Karpas-422 (cell line): ENCODE measurements at places on chromosomes 7 and 10. TPM values are rescaled to one million over a fixed set of nuclear protein-coding genes. Genes with fewer than 3 reads are reported as not detected.

GRCh38 chr7:46444256-46444655, 523.2 kb upstream of the IGFBP3 start:
- H3K4me3 ChIP-seq = no peak overlapping the region
- DNase-seq = no peak
- no peak overlapping the region for H3K27ac ChIP-seq
- no peaks in the 10 kb centered on the region for H3K36me3 ChIP-seq
- H3K4me1 ChIP-seq = no peaks in the 10 kb centered on the region

Gene CTTNBP2
- total RNA-seq = not detected in 2 replicates

Gene MEIG1
- 2.6 TPM in 1 of 2 replicates, not detected in the other for total RNA-seq

Gene RBP3
- not detected in 2 replicates for total RNA-seq

DNA sequence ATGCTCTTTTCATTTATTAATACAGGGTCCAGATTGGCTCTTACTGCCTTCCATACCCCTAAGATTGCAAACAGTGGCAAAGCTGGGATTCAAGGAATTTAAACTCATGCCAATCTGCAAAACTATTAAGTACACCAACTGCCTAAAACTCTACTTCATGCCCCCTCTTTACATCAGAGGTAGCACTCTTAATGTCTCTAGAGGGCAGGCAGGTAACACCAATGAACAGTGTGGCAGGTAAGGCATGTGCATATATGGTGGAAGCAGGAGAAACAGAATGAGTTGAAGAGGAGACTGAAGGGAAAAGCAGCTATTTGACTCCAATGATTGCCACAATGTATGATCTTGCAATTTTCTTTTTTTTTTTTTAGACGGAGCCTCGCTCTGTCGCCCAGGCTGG, 156.7 kb downstream of the BTAF1 start:
- H3K4me1 ChIP-seq = no peaks in the 10 kb centered on the region
- no peak overlapping the region for H3K27ac ChIP-seq
- no peaks in the 10 kb centered on the region for H3K27me3 ChIP-seq
- no peak for DNase-seq
- H3K4me3 ChIP-seq = no peak overlapping the region

Gene MBL2
- total RNA-seq = not detected in 2 replicates

Gene ITPRIP
- total RNA-seq = 4.5 and 4.6 TPM in 2 replicates

DNA sequence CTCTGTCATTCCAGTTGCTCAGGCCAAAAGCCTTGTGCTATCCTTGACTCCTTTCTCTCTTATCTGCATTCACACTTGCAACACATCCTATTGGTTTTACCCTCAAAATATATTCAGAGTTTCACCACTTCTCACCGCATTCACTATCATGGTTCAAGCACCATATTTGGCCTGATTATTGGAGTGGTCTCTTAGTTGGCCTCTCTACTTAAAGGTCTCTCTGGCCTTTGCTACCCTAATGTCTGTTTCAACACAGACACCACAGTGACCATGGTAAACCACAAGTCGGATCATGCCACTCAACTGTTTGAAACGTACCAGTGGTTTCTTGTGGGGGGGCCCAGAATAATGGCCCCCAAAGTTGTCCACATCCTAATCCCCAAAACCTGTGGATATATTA, 15.2 kb upstream of the PDZD8 start:
- no peak overlapping the region for H3K4me3 ChIP-seq
- no peak for DNase-seq
- no peaks in the 10 kb centered on the region for H3K36me3 ChIP-seq
- H3K27me3 ChIP-seq = no peaks in the 10 kb centered on the region

DNA sequence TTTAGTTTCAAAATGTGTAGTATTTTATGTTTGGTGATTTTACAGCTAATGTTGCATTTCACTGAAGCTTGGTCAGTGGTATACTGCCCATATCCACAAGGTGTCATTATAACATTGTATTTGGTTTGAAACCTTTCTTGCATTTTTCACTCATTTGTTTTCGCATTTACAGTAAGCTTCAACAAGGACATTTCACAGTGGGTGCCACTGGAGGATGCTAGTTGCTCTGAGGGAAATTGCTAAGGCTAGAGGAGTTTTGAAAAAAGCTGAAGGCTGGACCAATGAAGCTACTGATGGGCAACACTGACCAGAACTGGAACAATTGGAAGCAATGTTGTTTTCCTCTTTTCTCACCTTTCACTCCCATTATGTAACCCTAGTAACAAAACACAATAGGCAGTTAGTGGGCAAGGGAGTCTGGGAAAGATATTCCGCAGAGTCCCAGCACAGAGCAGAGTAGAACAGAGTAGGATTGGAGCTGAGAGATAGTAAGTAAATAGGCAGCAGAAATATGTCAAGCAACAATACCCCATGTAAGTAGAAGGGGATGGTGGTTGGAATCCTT, 23.6 kb upstream of the SRI start:
- no peaks in the 10 kb centered on the region for H3K4me1 ChIP-seq
- no peak overlapping the region for H3K27ac ChIP-seq
- no peaks in the 10 kb centered on the region for H3K27me3 ChIP-seq
- H3K4me3 ChIP-seq = no peak overlapping the region
- DNase-seq = peak; percentile 68

DNA sequence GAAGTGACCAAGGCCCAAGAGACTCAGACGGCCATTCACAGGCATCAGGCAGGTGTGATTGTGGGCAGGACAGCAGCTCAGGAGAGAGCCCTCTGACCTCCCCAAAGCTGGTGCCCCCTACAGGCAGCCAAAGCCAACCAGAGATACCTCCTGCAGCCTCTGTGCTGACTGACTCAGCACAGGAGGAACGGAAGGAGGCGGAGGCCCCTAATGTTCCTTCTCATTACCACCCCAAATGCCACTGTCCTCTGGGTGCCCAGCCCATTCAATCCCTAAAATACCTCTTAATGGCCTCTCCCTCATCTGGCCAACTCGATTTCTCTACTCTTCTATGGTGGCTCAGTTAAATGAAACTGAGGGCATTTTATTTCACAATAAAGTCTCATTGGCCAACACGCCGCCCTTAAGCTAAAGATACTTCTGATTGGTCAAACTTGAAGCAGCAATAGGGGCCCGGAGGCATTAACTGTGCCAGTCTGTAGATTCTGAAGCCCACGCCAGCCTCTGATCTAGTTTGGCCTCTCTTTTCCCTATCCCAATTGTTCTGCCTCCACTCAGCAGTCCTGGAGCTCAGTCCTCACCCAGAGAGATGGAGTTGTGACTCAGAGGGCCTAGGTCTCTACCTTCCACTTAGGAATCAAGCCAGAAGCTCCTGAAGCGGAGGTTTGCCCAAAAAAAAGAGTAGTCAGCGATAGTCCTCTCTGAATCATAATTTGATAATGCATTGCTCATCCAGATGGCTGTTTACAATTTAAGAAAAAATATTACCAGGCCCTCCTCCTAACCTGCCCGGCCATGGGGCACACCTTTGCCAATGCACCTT, 1.2 kb downstream of the CYREN start:
- peak overlapping the region; percentile 92 for H3K4me3 ChIP-seq
- peak; percentile 84 for DNase-seq
- peaks cover 30% of the 10 kb centered on the region for H3K4me1 ChIP-seq

DNA sequence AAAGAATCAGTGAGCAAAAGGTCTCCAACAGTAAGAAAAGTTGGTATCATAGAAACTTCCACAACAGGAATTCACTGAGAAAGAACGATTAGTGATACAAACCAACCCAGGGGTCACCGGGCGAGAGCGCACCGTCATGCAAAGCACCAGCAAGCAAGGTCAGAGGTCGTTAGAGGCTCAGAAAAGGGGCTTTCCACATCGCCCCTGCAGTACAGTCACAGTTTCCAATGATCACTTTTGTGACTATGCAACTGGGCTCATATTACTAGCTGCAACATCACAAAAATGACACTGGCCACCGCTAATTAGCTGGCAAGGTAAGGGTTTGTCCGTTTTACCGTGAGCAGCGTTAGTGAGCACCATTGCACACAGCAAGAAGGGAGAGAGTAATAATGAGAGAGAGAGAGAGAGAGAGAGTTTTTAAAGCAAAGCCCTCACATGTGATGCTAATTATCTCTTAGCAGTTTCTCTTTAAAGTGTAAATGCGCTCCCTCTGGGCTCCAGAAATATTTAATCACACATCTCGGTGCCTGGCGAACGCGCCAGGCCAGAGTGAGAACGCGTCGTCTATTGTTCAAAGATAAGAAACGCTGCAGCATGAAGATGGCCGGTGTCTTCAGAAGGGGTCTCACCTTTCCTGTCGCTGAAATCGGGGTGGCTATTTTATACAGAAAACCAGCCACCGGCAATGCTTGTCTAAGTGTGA, 237.5 kb downstream of the DNAJB6 start:
- H3K27ac ChIP-seq = no peak overlapping the region
- no peaks in the 10 kb centered on the region for H3K27me3 ChIP-seq
- no peak for DNase-seq
- H3K4me1 ChIP-seq = peaks cover 2% of the 10 kb centered on the region

Gene SKIDA1
- 0.22 and 1.5 TPM in 2 replicates for total RNA-seq

Gene CLRN3
- total RNA-seq = not detected in 2 replicates

- H3K4me1 ChIP-seq = no peaks in the 10 kb centered on the region
- DNase-seq = no peak
- H3K27me3 ChIP-seq = no peaks in the 10 kb centered on the region
- no peaks in the 10 kb centered on the region for H3K36me3 ChIP-seq
- no peak overlapping the region for H3K4me3 ChIP-seq
Observed at GRCh38 chr7:35768346-35768745, 32.5 kb upstream of the SEPTIN7 start.

Gene IDI2
- not detected in 2 replicates for total RNA-seq

- H3K27me3 ChIP-seq = no peaks in the 10 kb centered on the region; the same call in 1 of the 2 replicates
- DNase-seq = no peak
- no peaks in the 10 kb centered on the region for H3K36me3 ChIP-seq
- no peak overlapping the region for H3K27ac ChIP-seq
Observed at GRCh38 chr7:42522227-42522991, 285.4 kb upstream of the GLI3 start.

GRCh38 chr10:130743751-130744271, 567.7 kb downstream of the TCERG1L start:
- no peaks in the 10 kb centered on the region for H3K4me1 ChIP-seq
- no peaks in the 10 kb centered on the region for H3K36me3 ChIP-seq
- no peaks in the 10 kb centered on the region for H3K27me3 ChIP-seq
- no peak overlapping the region for H3K4me3 ChIP-seq
- DNase-seq = no peak

Gene DNAJC12
- total RNA-seq = 52.2 and 72.8 TPM in 2 replicates

Gene DMBT1
- total RNA-seq = not detected in 2 replicates

DNA sequence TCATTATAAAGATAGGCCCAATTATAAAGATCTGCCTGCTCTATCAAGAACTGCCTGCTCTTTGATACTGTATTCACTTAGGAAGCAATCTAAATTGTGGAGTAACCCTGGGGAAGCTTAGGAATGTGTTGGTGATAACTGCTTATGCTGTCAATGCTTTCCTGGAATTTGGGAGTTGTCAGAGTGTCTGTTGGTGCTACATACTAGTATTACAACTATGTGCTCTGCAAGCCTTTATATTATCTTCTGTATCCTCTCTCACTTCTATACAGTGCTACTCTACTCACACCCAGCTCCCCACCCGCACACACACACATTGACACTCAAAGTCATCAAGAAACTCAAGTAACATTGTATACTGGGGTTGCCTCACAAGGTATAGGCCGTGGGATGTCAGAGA, 6.1 kb downstream of the ZNF277 start:
- no peaks in the 10 kb centered on the region for H3K27me3 ChIP-seq
- H3K36me3 ChIP-seq = no peaks in the 10 kb centered on the region
- peaks cover 2% of the 10 kb centered on the region for H3K4me1 ChIP-seq

DNA sequence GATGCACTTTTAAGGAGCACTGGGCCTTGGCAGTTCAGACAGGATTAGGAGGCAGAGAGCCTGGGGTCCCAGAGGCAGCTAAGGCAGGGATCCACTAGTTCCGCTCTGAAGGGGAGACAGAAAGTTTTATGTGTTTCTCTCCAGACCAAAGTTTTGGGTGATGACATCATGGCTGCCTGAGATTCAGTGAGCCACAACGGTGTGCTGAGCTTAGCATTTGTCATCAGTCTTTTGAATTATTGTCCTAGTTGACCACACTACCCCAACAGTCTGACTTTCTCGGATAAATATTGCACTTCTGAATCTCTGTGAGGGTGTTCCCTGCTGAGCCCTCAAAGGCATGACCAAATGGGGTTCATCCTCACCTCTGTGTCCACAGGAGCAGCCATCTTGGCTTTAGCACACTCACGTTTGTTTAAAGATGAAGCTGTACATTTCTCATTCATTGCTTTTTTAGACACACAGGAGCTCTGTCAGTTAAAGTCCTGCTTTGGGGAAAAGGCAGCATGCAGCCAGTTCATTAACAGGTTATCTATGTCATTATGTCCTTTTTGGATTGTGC, 297.7 kb upstream of the LRGUK start:
- H3K27ac ChIP-seq = no peak overlapping the region
- no peaks in the 10 kb centered on the region for H3K27me3 ChIP-seq
- no peak overlapping the region for H3K4me3 ChIP-seq

Gene COL1A2
- not detected in 2 replicates for total RNA-seq

GRCh38 chr10:114543456-114543855, 114.6 kb downstream of the ABLIM1 start:
- no peaks in the 10 kb centered on the region for H3K36me3 ChIP-seq
- peak overlapping the region; percentile 42; the same call in 1 of the 2 replicates for H3K4me3 ChIP-seq
- peak overlapping the region; percentile 54; the same call in 1 of the 2 replicates for H3K27ac ChIP-seq
- H3K4me1 ChIP-seq = peaks cover 30% of the 10 kb centered on the region
- no peak for DNase-seq

DNA sequence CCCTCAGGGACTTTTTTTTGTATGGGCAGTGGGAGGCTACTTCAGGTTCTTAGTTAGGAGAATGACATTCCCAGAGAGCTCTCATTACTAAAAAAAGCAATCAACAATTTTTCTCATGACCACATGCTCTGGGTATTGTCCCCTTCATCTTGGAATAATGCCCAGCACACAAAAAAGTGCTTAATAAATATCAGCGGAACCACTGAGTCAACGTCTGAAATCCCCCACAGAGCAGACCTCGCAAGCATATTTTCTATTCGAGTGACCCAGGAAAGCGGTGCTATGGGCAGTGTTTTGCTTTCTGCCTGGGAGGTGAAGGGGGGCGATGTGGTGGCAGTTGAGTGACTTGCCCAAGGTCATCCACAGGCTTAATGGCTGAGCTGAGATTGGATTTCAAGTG, 493.4 kb upstream of the ZMIZ1 start:
- no peak overlapping the region for H3K4me3 ChIP-seq
- no peak for DNase-seq
- H3K27me3 ChIP-seq = no peaks in the 10 kb centered on the region
- no peak overlapping the region for H3K27ac ChIP-seq
- peaks cover 10% of the 10 kb centered on the region for H3K4me1 ChIP-seq
- H3K36me3 ChIP-seq = no peaks in the 10 kb centered on the region

- H3K27ac ChIP-seq = no peak overlapping the region
- H3K36me3 ChIP-seq = no peaks in the 10 kb centered on the region
- no peak overlapping the region for H3K4me3 ChIP-seq
Observed at GRCh38 chr10:11184093-11184492, 166.4 kb downstream of the CELF2 start.

- H3K4me3 ChIP-seq = no peak overlapping the region
- H3K27ac ChIP-seq = no peak overlapping the region
- no peaks in the 10 kb centered on the region for H3K27me3 ChIP-seq
- peaks cover 12% of the 10 kb centered on the region for H3K4me1 ChIP-seq
Observed at GRCh38 chr7:75533926-75534325, 41.8 kb downstream of the SPDYE5 start.
